Mesenteric fat pad (tissue), 1 donor: ENCODE measurements at places on chromosomes 2 and 18. TPM values are rescaled to one million over a fixed set of nuclear protein-coding genes. Genes with fewer than 3 reads are reported as not detected.

Gene MYOM1
- 3.9 TPM for total RNA-seq

Gene ANKRD30BL
- not detected for total RNA-seq

Gene CHRNG
- not detected for total RNA-seq

Gene MC5R
- not detected for total RNA-seq

Gene GREB1L
- total RNA-seq = 8.6 TPM

Gene FOXD4L1
- total RNA-seq = not detected

Gene UGT1A4
- total RNA-seq = not detected

DNA sequence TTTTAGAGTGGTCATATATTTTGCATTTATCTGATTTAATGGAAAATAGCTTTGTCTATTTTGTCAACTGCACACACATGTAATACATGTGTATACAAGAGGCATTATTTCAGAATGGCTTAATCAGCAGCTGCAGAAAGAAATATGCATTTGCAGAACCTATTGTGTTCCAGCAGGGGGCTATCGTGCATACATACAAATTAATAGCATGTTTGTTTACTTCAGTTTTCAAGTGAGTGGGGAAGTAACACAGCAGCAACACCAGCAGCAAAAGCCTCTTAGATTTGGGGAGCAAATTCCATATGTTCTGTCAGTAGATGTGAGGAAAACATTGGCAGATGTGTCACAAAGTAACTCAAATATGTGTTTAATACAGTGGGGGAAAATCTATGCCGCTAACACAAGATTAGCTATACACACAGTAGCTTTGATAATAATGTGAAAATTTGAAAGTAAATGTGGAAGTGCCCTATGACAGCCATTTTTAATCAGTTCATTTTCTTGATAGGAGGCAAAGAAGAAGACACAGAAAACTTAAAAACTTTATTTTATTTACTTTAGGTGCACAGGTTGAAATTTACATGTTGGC lies 218.1 kb downstream of the WDR7 start:
- DNase-seq = no peak

DNA sequence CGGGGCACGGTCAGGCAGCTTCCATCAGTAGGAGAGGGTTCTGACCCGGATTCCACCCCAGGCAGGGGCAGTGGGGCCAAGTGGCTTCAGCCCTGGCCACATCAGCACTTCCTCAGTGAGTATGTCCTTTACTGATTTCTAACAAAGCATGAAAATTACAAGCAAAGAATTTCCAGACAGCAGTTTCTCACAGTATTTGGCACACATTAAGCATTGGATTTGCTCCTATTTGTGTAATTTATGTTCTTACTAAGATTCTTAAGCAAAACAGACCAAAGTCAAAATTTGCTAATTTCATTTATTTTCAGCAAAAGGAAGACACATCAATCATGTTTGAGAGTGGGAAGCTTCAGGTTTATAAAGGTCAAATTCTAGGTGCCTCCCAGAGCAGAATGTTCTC lies 73.3 kb upstream of the NFATC1 start:
- DNase-seq = no peak

DNA sequence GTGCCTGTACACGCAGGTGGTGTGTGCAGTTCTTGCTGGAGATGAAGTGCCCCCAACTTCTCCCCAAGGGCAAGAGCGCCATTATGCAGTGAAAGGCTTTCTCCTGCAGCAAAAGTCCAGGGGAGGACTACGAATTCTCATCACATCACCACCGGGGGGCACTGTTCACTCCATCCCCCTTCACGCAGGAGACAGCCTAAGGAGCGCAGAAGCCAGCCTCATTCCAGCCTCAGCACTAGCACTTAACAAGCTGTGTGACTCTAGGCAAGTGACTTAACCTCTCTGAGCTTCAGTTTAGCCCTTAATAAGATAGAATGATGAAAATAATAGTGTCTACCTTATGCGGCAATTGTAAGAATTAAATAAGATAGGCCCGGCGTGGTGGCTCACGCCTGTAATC lies 32.3 kb downstream of the DNMT3A start:
- DNase-seq = no peak

DNA sequence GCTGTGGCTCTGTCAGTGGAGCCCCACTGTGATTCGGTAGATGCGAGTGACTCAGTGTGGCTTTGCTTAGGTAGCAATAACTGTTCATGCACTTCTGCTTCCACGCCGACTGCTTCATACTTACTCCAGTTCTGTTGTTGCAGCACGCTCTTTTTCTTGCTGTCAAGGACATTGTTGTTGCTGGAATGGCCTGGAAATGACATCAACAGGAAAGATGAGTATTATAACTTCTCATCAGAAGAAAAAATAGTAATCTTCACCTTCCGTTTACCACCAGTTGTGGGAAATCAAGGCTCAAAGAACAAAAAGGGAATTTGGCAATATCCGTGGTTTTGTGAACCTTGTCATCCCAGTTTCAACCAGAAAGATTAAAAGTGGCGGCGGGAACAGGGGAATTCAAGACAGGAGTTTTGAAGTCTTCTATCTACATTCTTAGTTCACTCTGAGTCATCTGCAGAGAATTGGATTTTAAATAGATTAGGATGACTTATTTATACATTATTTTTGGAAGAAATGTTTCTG lies 8.3 kb downstream of the TM4SF20 start:
- DNase-seq = no peak

GRCh38 chr18:27995770-27996502 lies 181.0 kb downstream of the CDH2 start:
- no peak for DNase-seq

DNA sequence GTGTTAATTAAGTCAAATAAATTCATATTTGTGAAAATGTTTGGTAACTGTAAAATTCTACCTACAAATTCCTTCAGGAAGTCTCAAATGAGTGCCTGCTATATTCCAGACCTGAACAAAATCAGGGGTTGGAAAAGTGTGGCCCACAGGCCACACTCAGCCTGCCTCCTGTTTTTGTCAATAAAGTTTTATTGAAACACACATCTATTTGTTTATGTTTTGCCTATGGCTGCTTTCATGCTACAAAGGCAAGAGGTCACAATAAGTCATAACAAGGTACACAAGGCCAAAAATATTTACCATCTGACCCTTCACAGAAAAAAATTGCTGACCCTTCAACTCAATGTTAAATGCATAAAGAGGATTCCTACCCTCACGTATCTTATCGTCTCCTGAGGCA lies 581.7 kb downstream of the ARHGAP15 start:
- DNase-seq = no peak

- no peak for DNase-seq
Measured at GRCh38 chr2:46561731-46562450, 82.5 kb downstream of the TMEM247 start.

- no peak for DNase-seq
Measured at GRCh38 chr18:38198526-38198925, 632.9 kb upstream of the CELF4 start.

DNA sequence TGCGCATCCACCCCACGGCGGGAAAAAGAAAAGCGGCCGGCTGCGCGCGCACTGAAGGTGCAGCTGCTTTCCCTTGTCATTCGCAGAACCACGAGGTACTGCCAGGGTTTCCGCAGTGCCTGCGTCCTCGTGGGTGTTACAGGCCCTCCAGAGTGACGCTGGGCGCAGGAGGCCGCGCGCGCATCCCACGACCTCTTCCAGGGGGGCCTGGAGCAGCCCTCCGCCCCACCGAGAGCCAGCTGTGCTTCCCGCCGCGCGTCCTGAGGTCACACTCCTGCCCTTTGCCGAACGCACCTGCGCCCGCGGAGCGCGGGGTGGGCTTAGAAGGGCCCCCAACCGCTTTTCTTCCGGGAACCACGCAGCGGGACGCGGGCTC lies 378 bp upstream of the IAH1 start:
- no peak for DNase-seq

DNA sequence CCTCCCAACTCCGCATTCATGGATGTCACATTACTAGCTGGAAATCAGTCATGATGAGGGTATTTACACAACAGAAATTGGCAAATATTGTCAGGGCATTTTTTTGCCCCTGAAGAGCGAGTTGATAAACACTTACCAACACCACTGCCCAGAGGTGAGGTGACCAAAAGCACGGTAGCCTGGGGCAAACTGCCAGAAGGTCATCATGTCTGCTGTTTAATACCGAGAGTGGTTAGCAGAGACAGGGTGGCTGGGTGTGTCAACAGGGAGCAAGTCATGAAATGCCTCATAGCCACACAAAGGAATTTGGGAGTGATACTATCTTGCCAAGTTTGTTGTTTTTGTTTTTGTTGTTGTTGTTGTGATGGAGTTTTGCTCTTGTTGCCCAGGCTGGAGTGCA lies 37.0 kb upstream of the EPC2 start:
- DNase-seq = no peak

GRCh38 chr2:150007815-150008430 lies 420.3 kb upstream of the MMADHC start:
- no peak for DNase-seq

DNA sequence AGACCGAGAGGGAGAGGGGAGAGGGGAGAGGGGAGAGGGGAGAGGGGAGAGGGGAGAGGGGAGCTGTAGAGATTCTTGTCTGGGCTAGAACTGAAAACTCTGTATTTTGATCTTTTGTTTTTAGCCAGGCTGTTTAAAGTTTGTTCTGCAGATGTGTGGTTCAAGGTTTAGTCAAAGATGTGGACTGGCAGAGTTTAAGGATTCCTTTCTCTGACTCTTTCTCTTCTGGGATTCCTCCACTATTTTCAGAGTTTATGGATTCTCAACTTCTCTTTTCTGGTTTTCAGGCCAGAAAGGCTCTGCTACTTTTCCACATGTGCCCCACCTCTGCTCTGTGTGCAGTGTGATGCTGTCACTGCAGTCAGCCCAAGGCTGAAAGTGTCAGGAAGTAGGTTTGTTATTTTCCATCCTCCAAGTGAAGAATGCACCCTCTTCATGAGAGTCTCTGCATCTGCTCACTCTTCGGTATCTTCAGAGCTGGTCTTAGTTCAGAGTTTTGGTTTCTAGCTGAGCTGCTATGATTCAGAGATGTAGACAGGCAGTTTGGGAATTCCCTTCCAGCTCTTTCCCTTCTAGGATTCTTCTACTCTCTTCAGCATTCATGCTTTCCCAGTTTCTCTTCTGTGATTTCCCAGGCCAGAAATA lies 130.9 kb upstream of the SMAD7 start:
- DNase-seq = no peak

GRCh38 chr18:30945761-30946160 lies 96.8 kb downstream of the DSC3 start:
- no peak for DNase-seq

DNA sequence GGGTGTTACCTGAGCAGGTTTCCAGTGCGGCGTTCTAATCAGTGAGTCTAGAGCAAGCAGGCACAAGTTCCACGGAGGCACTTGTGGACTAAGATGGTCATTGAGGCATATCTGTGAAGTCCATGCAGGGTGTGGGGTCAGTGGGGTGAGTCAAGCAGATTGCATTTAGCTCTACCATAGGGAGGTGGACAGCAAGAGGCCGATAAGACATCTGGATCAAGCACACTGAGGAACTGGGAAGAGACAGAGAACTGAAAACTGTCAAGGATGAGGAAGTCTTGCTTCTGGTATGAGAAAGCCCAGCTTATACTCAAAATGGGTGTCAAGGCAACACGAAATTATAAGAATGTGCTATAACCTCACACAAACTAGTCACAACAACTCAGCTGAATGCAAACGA lies 61.2 kb upstream of the SLC39A10 start:
- DNase-seq = no peak

GRCh38 chr2:212176151-212176550 lies 362.5 kb downstream of the ERBB4 start:
- DNase-seq = no peak

DNA sequence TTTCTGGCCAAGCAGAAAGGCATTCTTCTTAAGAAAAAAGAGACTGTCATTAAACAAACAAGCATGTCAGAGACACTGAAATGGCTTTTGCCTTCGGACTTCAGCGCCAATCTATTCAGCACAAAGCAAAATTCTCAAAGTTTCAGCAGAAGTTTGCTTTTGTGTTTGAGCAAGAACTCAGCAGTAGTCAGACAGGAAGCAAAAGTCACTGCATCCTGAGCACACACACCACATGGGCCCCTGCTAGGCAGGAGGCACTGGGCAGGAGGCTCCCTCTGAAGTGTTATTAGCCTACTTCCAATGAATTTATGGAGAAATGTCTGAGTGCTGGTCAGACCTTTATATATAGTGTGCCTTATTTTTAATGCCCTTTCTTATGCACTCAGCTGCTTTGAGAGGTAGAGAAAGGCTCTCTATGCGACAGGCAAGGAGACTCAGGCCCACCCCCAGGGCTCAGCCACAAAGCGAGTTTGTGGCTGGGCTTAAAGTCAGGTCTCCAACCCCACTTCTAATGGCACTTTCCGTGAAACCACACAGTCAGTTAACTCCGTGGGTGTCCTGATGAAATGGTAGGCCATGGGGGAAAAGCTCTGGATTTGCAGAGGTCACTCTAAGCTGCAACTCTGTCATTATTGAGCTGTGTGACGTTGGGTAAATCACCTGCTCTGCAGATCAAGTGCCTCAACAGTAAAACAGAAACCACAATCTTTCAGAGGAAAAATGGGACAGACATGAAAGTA lies 161.0 kb upstream of the TMEM200C start:
- no peak for DNase-seq

GRCh38 chr2:68905116-68905515 lies 33.9 kb upstream of the BMP10 start:
- no peak for DNase-seq

DNA sequence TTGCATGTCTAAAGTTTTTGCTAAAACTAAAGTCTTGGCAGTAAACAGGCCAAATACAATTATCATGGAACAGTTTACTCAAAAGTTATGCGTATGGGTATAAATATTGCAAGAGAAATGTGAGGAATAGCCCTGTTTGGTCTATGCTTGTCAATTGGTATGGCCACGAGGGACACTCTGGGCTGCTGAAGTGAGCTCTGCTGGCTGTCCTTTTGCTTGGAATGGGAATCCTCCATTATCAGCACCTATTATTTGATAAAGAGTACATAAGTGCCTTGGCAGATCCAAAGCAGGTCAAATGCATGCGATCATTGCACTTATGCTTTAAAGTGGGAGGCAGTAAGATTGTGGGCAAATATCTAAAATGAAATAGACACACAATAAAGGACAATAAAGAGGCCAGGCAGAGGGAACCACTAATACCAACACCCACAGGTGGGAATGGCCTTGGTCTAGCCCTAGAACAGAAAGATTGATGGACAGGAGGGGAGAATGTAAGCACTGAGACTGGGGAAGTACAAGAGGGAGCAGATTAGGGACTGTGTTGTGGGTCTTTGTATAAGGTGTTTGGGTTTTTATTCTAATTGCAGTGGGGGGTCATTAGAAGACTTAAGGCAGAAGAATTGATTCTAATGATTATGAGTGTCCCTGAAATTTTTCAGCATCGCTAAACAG lies 60.0 kb upstream of the NOSTRIN start:
- DNase-seq = no peak

DNA sequence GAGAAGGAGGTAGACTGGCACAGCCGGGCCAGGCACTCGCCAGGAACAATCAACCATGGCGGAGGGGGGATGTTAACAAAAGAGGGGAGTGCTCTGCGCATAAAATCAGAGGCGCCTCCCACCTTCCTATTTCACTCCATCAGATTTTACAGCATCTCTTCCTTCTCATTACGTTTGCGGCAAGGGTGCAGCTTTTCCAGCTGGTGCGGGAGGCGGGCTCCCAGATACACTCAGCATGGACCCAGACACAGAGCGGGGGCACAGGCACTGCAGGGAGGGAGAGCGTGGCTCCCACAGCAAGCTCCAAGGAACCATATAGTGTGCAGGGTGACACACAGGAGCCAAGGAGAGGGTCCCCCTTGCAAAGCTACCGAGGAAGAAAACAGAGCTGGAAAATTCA lies 176.3 kb downstream of the EIPR1 start:
- no peak for DNase-seq

GRCh38 chr2:69102041-69102593 lies 89.1 kb downstream of the ANTXR1 start:
- DNase-seq = no peak
